ENCODE measurements at places on chromosomes 4 and X.

GRCh38 chr4:688854-689681 is at the start of gene SLC49A3:
Gene SLC49A3 (minus strand): TSS chr4:689151. CDS start chr4:689127, 24 bp downstream.
- no peak for DNase-seq

GRCh38 chr4:76960014-76960413 is 10.5 kb downstream of the SEPTIN11 start:
- DNase-seq: no peak

GRCh38 chrX:110182865-110183264 is 135.0 kb downstream of the AMMECR1 start:
- DNase-seq: no peak

- DNase-seq: no peak
Measured at GRCh38 chr4:119962631-119963030, 104.0 kb downstream of the MAD2L1 start.

DNA sequence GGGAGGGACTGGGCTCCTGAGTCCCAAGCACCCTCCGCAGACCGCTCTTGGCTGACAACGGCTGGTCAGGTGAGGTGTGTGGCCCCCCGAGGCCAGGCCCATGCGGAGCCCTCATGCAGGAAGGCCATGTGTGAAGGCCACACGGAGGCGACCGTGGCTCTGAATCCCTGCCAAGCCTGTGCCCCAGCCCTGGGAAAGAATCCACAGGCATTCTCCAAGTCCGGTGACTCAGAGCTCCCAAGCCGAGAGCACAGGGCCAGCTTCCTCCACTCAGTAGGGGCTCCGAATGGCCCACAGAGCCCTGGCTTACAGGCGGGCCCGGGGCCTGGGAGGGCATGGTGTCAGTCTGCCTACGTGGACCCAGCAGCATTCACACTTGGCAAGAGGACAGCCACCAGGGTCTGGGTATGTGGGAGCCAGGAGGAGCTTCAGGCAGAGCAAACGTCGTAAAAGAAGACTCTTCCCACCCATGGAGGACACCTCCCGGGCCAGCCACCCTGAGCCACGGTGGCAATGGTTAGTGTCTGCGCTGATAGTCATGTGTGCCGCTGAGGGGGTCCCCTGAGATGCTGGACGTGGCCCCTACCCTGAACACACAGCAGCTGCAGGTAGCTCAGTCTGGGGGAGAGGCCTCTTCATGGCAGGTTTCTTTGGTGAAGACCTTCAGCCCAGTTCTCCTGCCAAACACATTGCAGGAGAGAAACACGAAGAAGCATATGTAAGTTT is 105.7 kb downstream of the PSAPL1 start:
- no peak for DNase-seq

GRCh38 chrX:12379671-12380070 is 241.4 kb downstream of the FRMPD4 start:
- no peak for DNase-seq

DNA sequence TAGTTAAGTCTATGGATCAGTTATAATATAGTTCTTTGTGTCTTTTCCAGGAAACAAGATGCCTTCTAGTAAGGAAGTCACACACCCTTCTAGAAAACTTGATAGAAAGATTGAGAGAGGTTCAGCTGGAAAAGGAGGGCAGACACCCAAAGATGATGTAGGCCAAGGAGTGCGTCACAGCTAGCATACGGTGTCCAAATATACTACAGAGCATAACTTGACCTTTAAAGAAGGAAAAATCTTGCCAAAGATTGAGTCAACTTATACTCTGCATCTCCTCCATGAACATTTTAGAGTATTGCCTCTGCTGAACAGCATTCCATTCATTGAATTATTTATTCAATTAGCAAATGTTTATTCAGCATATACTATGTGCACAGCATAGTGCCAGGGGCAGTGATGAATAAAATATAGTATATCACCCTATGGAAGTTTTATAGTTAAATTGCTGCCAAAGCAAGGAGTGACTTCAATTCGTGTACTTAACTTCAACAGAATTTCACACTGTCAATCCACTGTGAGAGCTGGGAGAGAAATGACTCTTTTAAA is 51.9 kb upstream of the SLC6A14 start:
- no peak for DNase-seq

- DNase-seq: no peak
Measured at GRCh38 chr4:174053895-174054294, 229.6 kb downstream of the FBXO8 start.

DNA sequence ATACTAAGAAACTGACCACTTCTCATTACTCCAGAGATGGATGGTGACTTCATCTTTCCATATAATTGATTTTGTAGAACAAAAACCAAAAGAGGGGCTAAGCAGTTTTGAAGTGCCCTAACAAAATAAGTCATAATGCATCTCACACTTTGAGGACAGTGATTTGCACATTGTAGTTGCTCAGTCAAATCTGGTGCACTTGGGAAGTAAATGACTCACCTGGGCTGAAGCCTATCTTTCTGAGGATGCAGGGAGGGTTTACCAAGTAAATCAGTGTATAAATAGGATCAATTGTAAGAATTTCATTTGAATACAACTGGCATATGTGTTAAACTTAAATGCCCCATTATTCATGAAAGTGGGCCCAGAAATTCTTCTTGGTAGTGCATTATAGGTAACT is 134.2 kb downstream of the DCLK2 start:
- DNase-seq: no peak

All from spinal cord (tissue), 10 donors.